Midbrain (tissue), 1 donor: ENCODE measurements at places on chromosomes 1 and 21.

DNA sequence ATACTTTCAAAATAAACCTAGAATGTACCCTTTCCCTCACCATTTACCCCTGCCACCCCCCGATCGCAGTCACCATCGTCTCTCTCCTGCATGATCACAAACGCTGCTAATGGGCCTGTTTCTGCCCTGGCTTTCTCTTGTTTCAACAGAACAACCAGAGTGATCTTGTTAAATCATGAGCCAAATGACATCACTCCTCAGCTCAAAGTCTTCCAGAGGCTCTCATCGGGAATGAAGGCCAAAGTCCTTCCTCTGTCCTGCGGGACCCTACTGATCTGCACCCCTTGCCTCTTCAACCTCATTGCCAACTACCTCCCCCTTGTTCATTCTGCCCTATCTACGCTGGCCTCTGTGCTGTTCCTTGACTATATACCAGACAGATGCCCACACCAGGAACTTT, 39.4 kb upstream of the PTGFRN start:
- DNase-seq = no peak

- no peak for DNase-seq
These were observed 436.6 kb downstream of the MRPL39 start for GRCh38 chr21:25170681-25171080.

- DNase-seq = no peak
These were observed 36.2 kb downstream of the B3GALNT2 start for GRCh38 chr1:235468004-235468403.

GRCh38 chr1:94115900-94116436, 5.0 kb downstream of the ABCA4 start:
- no peak for DNase-seq

DNA sequence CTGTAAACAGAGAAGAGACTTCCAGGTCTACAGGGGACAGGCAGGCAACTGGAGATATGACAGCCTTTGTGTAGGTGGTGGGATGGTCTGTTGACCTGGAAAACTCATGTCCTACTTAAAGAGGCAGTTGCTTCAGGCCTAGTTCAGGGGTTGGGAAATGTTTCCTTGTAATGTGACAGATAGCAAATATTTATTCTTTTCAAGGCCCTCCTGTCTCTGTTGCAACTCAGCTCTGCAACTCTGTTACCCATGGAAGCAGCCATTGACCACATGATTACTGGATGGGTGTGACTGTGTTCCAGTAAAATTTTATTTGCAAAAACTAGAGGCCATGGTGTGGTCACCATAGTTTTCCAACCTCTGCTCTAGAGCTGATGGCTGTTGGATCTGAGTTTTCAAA, 341.9 kb downstream of the PTBP2 start:
- DNase-seq = no peak

GRCh38 chr1:234170622-234171021, 202.6 kb upstream of the COA6 start:
- no peak for DNase-seq

- DNase-seq = no peak
These were observed 87.0 kb upstream of the COA6 start for GRCh38 chr1:234286206-234286605.

DNA sequence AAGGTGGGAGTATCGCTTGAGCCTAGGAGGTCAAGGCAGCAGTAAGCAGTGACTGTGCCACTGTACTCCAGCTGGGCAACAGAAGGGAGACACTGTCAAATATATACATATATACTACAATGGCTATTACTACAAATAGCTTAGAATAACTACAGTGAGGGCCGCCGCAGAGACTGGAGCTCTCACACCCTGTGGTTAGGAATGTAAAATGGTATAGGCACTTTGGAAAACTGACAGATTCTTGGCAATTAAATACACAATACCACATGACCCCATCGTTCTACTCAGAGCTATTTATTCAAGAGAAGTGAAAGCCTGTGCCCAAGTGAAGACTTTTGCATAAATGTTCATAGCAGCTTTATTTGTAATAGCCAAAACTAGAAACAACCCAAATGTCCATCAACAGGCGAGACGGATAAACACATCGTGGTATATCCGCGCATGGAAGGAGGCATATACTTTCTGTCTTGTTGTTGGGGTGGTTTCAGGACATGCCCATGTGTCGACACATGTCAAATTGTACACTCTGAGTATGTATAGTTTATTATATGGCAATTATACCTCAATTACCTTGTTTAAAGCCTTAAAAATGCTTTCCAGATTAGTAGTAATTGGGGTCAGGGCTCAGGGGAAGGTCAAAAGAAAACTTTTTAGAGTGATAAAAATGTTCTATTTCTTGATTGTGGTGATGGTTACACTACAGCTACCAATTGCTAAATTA, 123.4 kb downstream of the RIPK4 start:
- no peak for DNase-seq

DNA sequence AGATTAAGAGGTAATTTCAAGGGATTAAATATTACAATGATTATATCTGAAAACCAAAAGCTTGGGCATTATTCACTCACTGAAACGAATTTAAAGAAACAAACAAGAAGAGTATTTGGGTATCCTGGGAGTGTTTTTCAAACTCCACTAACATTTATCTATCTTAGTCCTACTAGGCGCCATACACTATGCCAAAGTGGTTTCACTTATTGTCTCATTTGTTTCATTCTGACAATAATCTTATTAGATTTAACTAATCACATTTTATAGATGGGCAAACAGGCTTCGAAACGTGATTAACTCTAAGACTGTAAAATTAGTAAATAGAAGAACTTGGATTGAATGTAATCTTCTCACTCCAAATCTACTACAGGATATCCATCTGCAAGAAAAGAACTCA, 25.4 kb downstream of the ASH1L start:
- no peak for DNase-seq

DNA sequence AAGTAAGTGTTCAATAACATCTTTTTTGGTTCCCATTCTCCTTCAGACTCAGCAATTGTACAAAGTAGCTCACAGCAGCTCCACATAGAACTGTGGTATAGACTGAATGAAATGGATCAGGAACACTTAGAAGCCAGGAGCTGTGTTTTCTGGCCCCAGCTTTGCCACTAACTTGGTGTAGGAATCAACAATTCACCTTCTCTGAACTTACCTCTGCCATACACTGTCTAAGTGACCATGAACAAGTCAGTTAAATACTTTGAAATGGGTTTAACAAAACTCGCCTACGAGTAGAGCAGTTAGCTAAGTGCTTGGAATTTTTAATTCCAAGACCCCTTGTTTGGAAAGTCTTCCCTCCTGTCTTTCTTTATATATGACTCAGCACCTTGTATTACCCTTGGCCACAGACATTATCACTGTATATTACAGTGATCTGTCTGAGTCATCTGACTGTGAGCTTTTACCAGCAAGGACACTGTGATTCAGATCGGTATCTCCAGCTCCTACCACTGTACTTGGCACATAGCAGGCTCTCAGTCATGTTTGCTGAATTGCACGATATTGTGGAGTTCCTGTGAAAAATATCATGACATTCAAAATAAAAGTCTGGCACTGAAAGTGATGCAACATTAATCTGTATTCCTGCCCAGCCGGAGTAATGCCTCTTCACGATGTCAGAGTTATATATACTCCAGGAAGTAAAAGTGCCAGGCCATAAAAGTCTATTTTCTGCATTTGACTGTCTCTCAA, 101.7 kb upstream of the BEND5 start:
- DNase-seq = no peak

DNA sequence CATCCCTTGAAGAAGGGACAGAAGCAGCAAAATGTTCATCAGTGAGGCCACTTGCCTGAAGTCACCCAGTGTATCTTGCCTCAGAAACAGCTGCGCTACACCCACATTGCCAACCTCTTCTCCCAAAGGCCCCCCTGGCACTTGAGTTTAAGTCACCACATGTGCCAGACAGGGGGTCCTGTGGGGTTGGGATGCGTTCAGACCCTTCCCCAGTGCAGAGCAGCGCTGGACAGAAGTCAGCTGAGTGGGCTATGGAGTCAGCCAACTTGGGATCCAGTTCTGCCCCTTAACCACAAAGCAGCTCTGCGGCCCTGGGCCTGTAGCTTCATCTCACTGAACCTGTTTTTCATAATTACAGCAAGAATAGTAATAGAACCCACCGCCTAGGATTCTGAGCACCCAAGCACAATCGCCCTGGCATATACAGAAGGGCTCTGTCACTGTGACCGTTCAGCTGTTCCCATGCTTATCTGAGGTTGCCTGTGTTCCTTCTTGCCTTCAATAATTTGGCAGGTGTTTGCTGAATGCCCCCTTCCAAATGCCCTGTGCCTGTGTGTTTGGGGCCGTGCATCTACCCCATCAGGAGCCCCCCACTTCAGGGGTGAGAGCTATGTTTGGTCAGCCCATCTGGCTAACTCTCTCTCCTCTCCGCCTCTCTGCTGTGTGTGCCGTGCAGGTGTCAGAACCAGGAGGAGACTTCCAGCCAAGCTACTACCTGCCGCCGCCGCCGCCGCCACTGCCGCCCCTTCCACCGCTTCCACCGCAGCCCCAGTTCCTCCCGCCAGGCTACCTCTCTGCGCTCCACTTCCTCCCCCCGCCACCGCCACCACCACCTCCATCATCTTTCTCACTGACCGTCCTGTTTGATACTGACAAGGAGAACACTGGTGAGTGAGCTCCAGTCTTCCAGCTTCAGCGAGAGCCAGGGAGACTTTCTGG, 5.0 kb downstream of the DMRTB1 start:
- no peak for DNase-seq

- no peak for DNase-seq
These were observed 63.1 kb upstream of the SH3GLB1 start for GRCh38 chr1:86641318-86641717.

DNA sequence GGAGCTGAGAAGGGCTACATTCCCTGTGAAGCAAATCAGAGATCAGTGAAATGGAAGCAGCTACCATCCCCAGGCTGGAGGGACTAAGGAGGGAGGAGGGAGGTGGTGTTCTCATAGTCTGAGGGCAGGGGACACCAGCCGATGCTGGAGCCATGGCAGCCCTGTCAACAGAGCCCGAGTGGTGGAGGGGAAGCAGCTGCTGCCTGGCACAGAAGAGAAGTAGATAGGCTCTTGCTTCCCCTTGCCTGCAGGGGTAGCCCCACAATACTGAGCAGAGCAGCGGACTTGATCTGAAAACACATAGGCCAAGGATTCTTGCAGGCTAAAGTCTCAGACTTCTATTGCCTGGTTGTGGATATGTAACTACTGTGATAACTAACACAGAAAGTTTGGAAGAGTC, 255.1 kb downstream of the FGGY start:
- DNase-seq = no peak

DNA sequence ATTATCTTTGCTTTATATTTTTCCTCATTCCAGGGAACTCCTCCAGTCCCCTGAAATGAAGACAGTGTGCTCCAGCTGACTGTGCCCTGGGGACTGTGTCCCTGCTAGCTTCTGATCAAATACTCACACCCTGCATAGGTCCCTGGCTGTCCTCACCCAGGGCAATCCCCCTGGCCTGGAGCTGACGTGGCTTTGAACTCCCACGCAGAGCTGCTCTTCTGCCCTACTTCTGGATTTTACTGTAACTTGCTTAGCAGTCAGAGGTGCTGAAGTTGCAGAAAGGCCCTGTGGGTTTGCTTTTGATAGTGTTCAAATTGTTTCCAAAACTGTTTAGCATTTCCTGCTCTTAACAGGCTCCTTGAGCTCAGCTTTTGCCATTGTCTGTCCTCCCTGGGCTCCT, 186.5 kb downstream of the FASLG start:
- DNase-seq = no peak

DNA sequence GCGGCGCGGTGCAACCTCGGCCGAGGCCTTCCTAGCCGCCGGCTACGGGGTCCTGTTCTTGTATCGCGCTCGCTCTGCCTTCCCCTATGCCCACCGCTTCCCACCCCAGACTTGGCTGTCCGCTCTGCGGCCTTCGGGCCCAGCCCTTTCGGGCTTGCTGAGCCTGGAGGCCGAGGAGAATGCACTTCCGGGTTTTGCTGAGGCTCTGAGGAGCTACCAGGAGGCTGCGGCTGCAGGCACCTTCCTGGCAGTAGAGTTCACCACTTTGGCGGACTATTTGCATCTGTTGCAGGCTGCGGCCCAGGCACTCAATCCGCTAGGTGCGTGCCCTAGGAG, 379 bp downstream of the PPCS start:
- peak; percentile 47 for DNase-seq

DNA sequence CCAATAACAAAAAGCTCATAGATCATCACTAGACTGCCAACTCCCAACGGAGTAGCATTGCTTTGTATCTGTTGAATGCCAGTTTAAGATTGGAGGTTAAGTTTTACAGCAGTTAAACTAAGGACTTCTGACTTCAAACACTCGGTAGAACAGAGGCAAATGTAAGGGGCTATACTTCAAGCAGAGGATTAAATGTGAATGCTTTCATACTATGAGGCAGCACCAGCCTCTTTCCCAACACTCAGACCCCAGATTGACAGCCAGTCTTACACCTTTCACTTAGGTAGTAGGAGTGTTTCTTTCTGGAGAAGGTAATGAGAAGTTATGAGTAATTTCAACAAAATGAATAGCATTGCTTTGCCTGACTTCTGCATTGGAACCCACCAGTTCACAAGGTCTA, 22.8 kb downstream of the OR10R2 start:
- DNase-seq = no peak

GRCh38 chr1:156123356-156124196, 9.1 kb downstream of the LMNA start:
- peak; percentile 94 for DNase-seq

- DNase-seq = no peak
These were observed 114.7 kb downstream of the ERG start for GRCh38 chr21:38383411-38384237.

DNA sequence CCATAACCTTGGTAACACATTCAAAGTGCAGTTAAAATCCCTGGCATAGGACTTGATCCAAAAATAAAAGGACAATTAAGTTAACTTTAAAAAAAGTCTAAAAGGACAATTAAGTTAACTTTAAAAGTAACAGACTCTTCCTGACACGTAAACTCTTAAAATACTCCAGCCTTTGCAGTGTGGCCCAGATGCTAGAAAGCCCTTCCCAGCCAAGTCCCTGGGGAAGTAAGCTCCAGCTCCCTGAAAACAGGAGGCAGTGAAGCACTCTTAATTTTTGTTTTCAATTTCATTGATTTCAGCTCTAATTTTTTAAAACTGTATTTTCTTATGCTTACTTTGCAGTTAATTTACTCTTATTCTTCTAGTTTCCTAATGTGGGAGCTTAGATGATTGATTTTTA, 5.1 kb upstream of the AIM2 start:
- DNase-seq = no peak

GRCh38 chr1:161719325-161719611, 2.1 kb upstream of the FCRLB start:
- DNase-seq = no peak

GRCh38 chr1:6511056-6511455, 19.6 kb upstream of the PLEKHG5 start:
- no peak for DNase-seq

GRCh38 chr21:42744520-42745445, 91.4 kb downstream of the PDE9A start:
- DNase-seq = no peak

GRCh38 chr1:95614197-95614596, 380.2 kb downstream of the RWDD3 start:
- no peak for DNase-seq
